ENCODE measurements at places on chromosomes 16 and 17.

GRCh38 chr17:17752821-17753321 lies 71.6 kb downstream of the RAI1 start:
- DNase-seq = no peak

DNA sequence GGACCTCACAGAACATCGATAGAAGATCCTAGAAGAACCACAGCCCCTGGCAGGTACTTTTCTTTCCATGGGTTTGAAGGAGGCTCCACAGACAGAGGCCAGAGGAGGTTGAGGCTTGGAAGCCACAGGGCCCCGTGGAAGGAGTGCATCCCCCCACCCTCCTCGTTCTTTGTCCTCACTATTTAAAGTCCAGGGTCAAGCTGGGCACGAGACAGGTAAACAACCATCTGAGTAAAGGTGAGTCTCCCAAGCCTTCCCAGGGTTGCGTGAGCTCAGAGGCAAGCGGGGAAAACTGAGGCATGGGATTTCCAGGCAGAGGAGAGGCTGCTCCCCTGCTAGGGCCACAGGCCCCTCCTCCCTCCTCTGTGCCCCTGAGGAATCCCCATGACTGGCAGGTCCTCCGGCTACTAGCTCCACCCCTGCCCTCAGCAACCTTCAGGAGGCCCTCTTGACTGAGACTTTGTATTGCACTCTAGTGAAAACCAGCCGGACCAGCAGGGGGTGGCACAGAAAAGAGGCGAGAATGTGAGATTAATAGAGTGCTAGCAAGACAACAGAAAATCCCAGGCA lies 927 bp upstream of the SULT1A2 start:
- no peak for DNase-seq

DNA sequence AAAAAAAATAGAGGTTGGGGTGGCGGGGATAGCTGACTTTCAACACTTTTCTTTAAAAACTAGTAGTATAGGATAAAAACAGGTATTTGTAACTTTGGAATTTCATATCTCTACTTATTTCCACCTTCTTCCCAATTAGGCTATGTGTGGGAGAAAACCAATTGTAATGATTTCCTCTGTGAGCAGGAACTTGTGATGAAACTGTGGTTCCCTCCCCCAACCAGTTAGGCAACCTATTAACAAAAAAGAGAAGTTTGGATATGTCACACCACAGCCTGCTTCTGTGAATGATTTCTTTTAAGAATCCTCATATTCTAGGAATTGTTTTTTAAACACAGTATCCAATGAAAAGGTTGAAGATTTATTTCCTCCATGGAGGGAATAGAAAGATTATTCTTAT lies 1.9 kb downstream of the IGSF6 start:
- no peak for DNase-seq

DNA sequence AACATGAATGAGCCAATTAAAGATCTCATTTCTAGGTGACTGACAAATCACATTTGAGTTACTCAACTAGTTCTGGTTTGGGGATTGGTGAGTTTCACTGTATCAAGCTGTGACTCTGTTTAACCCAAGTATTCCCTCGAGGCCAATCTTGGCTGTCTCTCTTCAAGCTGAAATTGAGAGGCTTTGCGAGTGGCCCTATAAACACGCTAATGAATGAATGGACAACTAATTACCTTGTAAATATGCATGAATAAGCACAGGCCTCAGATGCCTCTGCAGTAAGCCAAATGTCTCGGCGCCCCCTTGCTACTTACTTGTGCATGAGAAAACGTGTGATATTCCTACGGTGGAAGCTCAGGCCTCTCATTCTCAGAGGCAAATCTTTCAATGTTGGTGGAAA lies 450.3 kb upstream of the PSMD7 start:
- no peak for DNase-seq

DNA sequence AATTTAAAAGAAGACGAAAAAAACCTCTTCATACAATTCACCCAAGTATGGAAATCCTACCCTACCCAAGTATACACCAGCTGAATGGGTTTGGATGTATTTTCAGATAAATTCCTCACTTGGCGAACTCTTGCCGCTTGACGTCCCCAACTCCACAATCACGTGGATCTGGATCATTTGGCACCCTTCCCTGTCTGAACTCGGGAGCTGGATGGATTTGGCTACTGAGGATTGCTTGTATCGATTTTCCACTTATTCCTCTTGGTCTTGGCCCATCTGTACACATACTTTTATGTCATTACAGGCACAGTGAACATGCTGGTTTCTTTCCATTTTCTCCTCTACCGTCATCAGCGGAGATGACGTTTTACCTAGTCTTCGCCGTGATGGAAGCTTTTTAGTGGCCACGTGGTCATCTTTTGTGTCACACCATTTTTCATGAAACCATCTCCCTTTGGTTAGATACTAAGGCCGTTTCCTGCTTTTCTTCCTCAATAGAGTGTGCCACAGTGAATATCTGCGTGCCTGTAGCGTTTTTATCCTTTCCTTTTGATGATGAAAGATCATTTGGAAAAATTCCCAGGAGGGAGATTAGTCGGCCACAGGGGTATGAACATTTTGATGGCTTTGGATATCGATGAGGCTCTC lies 47.1 kb downstream of the CMIP start:
- DNase-seq = peak; percentile 26

- DNase-seq = no peak
Measured at GRCh38 chr16:53078247-53078646, 23.5 kb downstream of the CHD9 start.

DNA sequence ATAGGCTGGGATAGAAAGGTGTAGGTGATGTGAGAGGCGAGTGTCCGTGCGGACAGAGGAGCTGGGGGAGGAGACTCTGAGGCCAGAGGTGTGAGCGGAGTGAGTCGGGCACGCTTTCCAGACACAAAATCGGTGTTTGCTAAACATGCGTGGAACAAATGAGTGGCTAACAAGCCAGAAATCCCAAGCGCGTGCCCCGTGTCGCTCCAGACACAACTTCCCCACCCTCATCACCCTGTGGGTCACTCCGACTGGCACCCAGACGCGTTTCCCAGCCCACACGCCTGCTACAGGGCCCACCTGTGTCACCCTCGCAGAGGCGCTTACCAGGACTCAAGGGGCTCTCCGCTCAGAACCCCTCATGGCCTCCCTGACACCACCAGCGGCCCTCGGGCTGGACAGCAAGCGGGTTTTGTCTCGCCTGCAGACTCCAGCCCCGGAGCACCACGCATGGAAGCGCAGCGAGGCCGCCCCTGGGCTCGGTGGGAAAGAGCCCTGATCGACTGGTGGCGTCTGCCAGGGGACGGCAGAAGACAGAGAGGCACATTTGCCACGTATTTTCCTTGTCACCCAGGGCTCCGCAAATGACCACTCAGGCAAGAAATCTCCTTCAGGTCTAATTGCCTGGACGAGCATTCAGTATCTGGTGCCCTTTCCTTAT lies 6.0 kb upstream of the RPH3AL start:
- DNase-seq = no peak

- no peak for DNase-seq
Measured at GRCh38 chr17:27315796-27316465, 22.0 kb downstream of the WSB1 start.

DNA sequence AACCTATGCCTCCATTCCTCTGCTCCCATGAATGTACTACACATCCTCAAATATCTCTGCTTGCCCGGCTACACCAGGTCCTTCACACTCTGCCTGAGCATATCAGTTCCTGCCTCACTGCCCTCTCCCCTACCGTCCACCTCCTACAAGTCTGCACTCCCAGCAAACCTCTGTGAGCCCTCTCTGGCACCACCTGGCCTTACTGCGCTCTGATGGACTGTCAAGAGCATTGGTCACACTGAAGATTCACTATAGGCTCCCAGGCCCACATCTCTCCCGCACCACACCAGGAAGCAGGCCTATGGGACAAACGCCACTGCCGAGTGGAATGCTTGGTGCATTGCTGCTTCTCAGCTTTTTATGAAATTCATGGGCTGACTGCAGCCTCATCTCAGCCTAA lies 8.9 kb downstream of the GINS2 start:
- no peak for DNase-seq

- no peak for DNase-seq
Measured at GRCh38 chr17:42122371-42123303, at the start of gene HSPB9. HSPB9 (plus strand) TSS chr17:42122804; CDS start chr17:42122851, 47 bp downstream.

GRCh38 chr17:76585649-76586593 lies at the start of gene ST6GALNAC2:
ST6GALNAC2 (minus strand) TSS chr17:76585860; CDS start chr17:76585808, 52 bp downstream.
- peak; percentile 72 for DNase-seq

- DNase-seq = peak; percentile 72
Measured at GRCh38 chr16:35391328-35391727, 1931.9 kb downstream of the TP53TG3F start.

GRCh38 chr17:17030515-17031211 lies 11.6 kb upstream of the MPRIP start:
- no peak for DNase-seq

- DNase-seq = no peak
Measured at GRCh38 chr17:62692721-62693431, 65.4 kb downstream of the MRC2 start.

- no peak for DNase-seq
Measured at GRCh38 chr17:58527306-58527705, 12.9 kb upstream of the MTMR4 start.

- DNase-seq = no peak
Measured at GRCh38 chr16:30794634-30795033, 7.6 kb upstream of the ZNF629 start.

GRCh38 chr16:31267332-31268032 lies 7.7 kb downstream of the ITGAM start:
- DNase-seq = peak; percentile 30

GRCh38 chr17:57466017-57466471 lies 209.7 kb downstream of the MSI2 start:
- no peak for DNase-seq

GRCh38 chr17:76784926-76785325 lies 47.0 kb downstream of the MFSD11 start:
- DNase-seq = no peak

GRCh38 chr17:62689441-62690167 lies 62.1 kb downstream of the MRC2 start:
- DNase-seq = no peak

DNA sequence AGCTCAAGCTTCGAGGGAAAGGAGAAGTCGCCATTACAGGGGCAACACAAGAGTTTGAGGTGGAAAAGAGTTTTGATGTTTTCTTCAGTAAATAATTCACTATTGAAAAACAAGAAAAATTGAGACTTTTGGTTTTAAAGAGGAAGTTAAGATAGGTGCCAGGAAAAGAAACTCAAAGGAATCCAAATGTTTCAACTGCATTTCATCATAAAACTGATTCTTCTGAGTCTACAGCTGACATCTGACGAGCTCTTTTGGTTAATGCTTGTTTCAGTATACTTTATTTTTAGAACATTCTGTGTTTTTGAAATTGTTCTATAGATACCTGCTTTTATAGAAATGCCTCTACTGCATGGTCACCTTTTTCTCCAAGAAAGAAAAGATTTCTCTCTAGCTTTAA lies 54.0 kb downstream of the ERN1 start:
- DNase-seq = no peak

DNA sequence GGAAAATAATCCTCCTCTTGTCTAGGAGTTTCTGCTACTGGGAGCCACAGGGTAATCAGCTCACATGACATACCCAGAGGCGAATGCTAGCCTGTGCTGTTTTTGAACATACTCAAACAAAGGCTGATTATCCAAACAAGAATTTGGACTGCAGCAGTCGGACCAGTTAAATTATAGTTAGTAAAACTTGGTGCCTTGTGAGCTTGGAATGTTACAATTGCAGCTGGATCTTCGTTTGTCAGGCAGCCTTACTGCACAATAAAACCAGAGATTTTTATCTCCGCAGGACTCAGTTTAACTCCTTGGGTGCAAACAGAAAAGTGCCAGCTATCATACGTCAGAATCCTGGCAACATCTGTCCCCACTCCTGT lies 163.8 kb upstream of the TBX2 start:
- DNase-seq = no peak

GRCh38 chr17:64571746-64572145 lies 65.0 kb downstream of the CEP95 start:
- DNase-seq = no peak

DNA sequence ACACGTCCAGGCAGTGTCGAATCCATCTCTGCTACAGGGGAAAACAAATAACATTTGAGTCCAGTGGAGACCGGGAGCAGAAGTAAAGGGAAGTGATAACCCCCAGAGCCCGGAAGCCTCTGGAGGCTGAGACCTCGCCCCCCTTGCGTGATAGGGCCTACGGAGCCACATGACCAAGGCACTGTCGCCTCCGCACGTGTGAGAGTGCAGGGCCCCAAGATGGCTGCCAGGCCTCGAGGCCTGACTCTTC lies 7.2 kb upstream of the CD68 start:
- no peak for DNase-seq

- no peak for DNase-seq
Measured at GRCh38 chr16:87705771-87706277, 60.0 kb downstream of the KLHDC4 start.

DNA sequence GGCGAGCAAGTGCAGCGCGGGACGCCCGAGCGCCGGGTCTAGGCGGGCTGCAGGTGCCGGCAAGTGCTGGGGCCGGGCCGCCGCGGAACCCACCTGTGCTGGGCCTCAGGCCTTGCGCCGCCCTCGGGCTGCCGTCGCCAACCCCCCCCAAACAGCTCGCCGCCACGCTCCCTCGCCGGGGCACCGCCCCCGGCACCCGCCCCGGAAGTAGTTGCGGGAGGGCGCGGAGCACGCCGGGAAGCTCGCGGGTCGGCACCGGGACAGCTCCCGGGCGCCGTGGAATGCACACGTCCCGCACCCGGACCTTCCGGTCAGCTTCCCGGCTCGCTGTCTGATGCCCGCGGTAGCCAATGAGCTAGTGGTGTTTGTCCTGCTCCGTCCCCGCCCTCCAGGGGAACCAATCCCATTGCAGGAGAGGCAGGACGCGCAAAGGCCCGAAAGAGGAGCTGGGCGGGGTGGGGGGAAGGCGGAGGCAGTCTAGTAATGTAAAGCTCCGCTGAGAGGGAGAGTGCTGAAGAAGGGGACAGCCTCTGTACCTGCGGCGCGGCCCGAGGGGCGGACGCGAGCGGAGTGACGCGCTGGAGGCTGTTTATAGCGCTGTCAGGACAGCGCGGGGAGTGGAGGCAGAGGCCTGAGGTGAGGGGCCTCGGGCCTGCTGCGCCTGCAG lies at the start of the genes ANKS3 and DNAAF8:
Gene ANKS3 (minus strand): TSS at position 209 of the 667 bp plus-strand sequence. CDS start 4,122 bp downstream, outside the sequence.
Gene DNAAF8 (plus strand): TSS at position 475 of the 667 bp plus-strand sequence. CDS start 1,978 bp downstream, outside the sequence.
- peak; percentile 98 for DNase-seq

DNA sequence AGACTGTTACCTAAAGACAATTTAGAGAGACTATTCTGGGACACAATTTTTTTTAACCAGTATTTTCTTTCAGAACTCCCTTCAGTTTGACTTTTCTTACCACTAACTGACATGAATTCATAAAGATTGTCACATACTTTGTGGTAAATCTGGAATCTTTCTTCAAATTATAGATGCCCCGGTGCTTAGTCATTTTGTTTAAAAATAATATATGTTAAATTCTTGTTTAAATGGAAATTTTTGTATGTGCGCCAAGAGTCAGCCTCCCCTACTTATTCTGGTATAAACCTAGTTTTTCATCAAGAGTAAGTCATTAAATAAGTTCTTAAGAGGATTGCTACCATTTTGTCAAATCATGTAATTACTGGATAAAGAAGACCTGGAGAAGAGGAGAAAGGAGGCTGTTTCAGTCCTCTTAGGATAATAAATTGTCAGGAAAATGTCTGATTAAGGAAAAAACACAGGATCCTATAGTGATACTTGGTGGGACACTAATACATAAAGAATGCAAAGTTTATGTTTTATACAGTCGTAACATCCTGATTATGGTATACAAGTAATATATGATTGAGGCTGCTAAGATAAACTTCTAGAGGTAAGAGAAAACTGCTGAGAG lies 424.4 kb downstream of the PMP22 start:
- peak; percentile 40 for DNase-seq

Measured in MCF 10A (cell line).